Stimulated activated CD4-positive, alpha-beta T cell treated with anti-CD3 and anti-CD28 coated beads, Interleukin-1b, Interleukin-23, amount 100 ng/mL, for 1 hour (primary cell): ENCODE measurements at places on chromosomes 7 and 10.

DNA sequence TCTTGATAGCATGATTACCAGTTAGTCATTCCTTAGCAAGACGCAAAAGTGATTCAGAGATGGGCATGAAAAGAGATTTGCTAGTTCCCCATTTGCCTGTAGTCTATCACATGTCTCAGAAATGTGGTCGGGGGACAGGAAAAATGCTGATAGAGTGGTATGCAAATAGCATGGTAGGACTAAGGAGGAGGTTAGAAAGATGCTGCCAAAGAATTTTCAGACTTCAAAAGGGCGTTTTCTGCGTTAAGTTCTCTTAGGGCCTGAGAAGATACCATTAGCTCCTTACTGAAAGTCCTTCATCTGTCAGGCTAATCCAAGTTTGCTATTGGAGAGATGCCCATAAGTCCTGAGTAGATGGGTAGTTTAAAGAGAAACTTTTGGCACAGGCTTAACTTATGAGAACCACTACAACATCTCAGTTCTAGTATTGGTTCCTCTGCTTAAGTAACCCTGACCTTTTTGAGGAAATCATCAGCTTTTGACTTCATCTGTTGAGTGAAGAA, 2.7 kb downstream of the CALD1 start:
- DNase-seq, result no peak

DNA sequence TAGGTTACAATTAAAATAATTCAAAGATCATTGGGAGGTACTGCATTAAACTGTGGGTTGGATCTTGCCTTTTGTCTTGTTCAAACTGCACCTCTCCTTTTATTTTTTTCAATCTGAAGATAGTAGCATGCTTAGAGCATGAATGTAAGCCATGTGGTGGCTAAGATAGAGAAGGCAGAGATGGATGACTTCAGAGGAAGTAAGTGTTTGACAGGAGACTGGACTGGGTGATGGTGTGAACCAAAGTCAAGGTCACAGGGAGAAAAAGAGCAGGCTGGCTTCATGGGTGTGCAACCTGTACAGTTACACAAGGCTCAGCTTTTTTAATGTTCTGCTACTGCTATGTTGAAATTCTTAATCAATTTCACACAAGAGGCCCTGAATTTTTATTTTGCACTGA, 85.6 kb downstream of the ZEB1 start:
- DNase-seq, result no peak

GRCh38 chr10:77531441-77532001, 106.1 kb downstream of the KCNMA1 start:
- DNase-seq, result no peak

GRCh38 chr7:116443646-116444045, 55.9 kb upstream of the CAV2 start:
- DNase-seq, result no peak

DNA sequence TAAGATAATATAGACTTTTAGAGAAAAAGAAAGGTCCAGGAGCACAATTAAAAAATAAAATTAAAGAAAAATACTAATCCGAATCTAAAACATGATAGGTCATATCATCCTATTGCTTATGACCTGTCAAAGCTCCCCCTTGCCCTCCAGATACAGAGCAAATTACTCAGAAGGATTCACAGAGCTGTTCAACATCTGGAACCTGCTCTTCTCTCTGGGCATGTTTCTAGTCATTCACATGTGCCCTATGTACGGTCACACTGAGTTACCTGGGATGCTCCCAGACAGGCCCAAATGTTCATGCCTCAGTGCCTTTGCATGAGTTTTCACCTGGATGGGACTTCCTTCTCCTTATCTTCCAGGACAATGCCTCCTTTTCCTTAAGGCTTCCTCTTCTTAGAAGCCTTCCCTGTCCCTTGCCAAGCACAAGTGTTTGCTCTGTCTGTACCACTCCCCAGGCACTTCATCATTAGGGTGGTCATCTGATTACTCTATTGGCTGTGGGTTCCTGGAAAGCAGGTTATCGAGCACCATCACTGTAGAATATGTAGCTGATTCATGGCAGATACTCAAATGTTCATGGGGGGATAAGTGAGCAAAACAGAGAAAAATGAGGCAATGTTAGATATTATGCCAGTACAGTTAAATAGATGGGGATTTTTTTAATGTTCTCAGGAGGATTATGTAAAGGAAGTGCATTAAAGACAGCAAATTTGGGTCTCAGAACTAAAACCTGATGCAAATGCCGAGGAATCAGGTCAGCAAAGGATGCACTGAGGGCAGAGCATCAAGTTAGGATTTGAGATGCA, 12.0 kb upstream of the AOAH start:
- no peak for DNase-seq
